ENCODE measurements at places on chromosomes 3 and 15.

GRCh38 chr15:96701443-96701842 is 370.9 kb downstream of the NR2F2 start:
- DNase-seq = no peak

DNA sequence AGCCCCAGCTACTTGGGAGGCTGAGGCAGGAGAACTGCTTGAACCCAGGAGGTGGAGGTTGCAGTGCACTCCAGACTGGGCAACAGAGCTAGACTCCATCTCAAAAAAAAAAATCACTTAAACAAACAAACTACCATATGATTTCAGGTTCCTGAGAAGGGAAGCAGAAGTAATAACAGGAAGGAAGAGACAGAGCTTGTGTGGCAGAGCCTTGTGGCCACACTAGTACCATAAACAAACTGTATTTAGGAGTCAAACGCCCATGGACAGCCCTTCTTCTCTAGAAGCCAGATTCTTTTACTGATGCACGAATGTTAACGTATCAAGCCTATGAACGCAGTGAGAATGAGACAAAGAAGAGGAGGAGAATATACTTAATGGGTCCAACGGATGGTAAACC is 12.0 kb downstream of the MTMR10 start:
- DNase-seq = peak; percentile 44

GRCh38 chr15:31464216-31465082 is 137.8 kb downstream of the KLF13 start:
- DNase-seq = no peak

GRCh38 chr15:66145726-66146182 is 107.8 kb downstream of the MEGF11 start:
- DNase-seq = peak; percentile 38

- no peak for DNase-seq
These were observed 18.1 kb downstream of the SYNPR start for GRCh38 chr3:63296249-63296648.

GRCh38 chr3:38536671-38537070 is 40.5 kb downstream of the EXOG start:
- DNase-seq = no peak

- no peak for DNase-seq
These were observed 15.2 kb upstream of the ACTC1 start for GRCh38 chr15:34810443-34811129.

DNA sequence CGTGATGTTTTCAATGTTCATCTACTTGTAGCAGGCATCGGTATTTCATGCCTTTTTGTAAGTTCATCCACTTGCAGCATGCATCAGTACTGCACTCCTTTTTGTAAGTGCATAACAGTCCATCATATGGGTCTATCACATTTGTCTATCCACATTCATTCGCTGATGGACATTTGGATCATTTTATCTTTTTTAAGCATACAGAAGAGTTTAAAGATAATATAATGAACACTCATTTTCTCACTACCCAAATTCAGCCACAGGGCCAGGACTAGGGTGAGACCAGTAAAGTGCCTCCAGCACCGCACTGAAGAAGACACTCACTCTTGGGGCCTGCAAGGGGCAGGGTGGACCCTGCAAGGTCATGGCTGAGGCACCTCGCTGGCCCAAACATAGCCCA is 309.6 kb downstream of the UACA start:
- DNase-seq = no peak

DNA sequence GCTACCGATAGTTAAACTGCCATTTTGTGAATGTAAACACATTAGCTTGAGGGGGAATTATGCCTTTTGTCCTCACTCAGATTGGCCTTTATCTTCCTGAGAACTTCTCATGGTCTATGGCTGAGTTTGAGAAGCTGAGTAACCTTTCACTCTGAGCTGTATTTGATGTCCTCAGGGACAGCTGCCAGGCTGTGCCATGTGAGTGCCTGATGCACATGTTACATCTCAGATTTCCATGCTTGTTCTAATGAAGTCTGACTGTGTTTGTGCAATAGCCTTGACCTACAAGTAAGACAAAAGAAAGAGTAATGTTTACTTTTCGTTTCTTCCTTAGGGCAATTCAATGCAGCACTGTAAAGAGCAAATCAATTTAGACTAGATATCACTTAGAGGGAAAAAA is 44.1 kb upstream of the ARL6 start:
- DNase-seq = no peak

DNA sequence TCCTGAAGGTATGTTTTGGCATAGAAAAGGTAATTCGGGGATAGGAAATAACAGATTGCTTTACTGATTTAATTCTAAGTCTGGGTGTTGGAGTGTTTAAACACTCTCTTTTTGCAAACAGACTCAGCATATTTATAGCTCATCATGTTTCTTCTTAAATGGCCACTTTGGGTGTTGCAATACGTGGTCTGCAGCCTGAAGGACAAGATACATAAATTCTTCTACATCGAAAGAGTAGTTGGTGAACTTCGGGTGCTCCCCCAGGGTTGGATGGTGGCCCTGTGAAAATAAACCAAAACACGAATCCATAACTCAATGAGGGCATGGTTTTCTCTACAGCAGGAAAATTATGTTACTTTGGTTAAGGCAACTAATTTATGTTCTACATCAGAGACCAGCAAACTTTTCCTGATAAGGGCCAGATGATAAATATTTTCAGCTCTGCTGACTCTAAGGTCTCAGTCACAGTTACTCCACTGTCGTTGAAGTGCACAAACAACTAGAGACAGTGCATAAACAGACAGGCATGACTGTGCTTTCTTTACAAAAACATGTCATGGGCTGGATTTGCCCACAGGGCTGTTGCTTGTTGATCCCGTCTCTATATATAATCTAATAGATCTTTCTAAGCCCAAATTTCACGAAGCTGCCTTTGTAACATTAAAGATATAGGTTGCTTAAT is 35.9 kb downstream of the EOGT start:
- no peak for DNase-seq

DNA sequence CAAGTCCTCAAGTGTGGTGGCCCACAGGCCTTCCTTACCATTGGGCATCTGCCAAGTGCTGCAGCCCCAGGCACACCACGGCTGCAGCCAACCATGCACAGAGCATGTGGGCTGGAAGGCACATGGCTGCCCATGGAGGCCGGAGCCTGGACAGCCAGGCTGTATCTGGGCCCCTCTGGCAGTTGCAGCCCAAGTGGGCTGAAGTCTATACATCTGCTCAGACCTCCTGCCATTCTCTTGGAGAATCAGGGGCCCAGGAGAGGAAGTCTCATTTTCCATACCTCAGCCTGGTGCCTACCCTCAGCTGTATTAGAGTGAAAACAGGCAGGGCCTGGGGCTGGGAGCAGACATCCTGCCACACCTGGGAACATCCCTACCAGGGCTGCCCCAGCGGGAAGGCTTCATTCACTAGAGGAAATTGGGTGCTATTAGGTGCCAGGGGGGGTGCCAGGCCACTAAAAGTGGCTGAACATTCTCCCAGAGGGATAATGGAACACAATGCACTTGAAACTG is 48.0 kb upstream of the SLCO2A1 start:
- DNase-seq = no peak

DNA sequence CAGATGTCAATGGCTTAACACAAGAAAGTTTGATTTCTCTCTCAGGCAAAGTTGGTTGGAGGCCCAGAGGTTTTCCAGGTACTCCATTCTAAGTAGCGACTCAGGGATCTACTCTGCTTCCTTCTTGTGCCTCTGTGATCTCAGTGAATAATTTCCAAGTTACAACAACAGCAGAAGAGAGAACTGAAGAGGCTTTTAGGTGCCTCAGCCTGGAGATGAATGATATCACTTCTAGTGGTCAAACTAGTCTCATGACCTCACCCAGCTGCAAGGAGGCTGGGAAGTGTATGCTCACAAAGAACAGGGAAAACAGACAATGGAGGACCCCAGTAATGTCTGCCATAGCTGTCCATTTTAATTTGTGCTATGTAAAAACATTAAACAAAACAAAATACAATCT is 4.6 kb upstream of the PRICKLE2 start:
- DNase-seq = no peak

- DNase-seq = no peak
These were observed 24.7 kb downstream of the PDHB start for GRCh38 chr3:58408906-58409305.

- peak; percentile 94 for DNase-seq
These were observed 65.4 kb downstream of the FBN1 start for GRCh38 chr15:48579945-48580671.

DNA sequence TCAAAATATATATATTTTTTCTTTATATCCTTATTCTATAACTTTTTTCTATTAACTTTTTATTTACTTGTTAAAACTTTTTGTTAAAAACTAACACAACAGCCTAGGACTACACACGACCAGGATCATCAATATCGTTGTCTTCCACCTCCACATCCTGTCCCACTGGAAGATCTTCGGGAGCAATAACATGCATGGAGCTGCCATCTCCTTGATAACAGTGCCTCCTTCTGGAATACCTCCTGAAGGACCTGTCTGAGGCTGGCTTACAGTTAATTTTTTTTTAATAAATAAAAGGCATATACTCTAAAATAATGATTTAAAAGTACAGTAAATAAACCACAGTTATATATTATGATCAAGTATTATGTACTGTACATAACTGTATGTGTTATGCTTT is 58.9 kb downstream of the SFMBT1 start:
- DNase-seq = peak; percentile 30

DNA sequence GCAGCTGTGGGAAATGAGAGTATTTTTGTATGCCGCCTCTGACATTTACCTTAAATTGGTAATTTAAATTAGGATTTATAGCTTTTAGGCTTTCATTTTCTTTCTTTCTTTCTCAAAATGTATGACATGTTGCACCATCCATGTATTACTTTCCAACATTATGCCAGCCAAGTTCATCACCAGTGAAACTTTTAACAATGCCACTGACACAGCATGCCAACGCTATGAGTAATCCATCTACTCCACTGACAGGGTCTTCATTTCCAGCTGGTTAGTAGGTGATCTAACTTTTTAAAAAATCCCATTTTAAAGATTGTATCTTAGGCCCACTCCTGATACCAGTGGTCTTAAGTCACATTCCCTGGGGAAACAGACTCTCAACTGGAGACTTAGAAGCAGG is 21.8 kb upstream of the CLDN16 start:
- DNase-seq = no peak

DNA sequence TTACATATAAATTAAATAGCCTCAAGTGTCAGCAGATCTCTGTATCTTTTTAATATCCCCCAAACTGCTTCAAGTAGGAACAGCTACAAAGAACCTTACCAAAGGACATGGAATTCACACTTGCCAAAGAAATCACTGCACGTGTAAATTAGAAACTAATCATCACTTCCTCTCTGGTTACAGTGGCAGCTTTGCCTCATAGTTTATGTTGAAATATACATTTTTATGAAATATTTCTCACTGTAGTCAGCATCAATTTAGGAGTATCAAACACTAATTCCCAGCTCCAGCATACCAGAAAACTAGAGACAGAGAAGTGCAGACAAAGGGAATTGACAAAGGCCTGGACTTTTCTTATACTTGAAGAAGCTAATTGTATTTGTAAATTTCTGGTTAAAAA is 260.9 kb downstream of the TIGIT start:
- DNase-seq = peak; percentile 4
